ENCODE measurements at places on chromosomes 1 and 21.

GRCh38 chr1:62621907-62622306, 24.6 kb downstream of the ANGPTL3 start:
- no peak for DNase-seq

GRCh38 chr1:229651546-229651945, 25.5 kb downstream of the URB2 start:
- DNase-seq = no peak

DNA sequence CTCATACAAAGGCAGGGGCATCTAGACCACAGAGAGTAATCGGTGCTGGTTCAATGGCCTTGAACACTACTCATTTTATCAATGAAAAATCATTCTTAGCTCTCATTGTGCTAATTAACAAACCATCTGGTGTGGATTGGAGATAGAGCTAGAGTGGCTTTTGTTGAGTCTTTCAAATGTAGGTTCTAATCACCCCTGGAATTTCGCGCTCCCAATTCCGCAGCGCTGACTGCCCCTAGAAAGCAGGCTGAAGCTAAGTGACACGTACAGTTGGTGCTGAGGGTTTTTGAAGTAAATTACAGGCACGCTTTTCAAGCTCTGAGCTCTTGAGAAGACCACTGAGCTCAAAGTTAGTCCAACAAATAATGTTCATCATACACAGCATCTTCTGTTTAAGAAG, 31.2 kb upstream of the CA6 start:
- DNase-seq = no peak

- DNase-seq = no peak
Measured at GRCh38 chr1:3419415-3420204, 34.9 kb upstream of the ARHGEF16 start.

DNA sequence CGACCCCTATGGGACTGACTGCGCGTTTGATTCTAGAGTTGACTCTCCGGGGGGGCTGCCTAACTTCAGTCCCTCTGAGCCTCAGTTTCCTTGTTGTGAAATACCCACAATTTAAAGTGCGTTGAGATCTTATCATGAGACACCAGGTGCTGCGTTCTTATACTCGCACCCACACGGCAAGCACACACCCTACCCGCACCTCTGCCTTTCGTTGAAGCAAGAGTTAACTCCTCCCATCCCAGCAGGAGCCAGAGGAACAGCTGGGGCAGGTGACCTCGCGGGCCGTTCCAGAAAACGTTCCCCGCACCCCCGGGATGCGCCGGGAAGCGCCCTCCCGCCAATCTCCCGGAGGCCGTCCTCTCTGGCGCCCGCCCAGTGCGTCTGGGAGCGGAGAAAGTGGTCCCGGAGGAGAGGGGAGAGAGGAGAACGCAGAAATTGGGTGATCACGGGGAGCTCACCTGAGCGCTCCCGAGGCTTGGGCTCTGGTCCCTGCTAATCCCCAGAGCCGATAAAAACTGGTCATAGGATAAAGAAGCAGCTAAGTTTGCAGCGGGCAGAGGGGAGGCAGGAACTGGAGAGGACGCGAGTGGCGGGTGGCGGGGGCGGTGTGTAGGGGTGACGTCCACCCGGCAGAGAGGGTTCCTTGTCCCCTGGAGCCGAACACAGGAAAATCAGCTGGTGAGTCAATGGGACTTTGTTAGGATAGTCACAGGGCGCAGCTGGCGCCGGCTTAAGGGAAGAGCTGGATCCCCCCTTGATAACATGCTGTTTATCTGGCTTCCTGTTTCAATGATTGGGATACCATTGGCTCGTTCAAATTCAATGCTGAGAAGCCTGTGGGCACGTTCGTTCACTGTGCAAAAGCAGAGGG, 869 bp downstream of the NAV1 start:
- no peak for DNase-seq

- DNase-seq = no peak
Measured at GRCh38 chr1:15676010-15676409, 8.1 kb upstream of the PLEKHM2 start.
